ENCODE measurements at places on chromosomes 2 and 18. TPM values are rescaled to one million over a fixed set of nuclear protein-coding genes. Genes with fewer than 3 reads are reported as not detected.

The UGT1A6 gene
- total RNA-seq: not detected

The EGR4 gene
- total RNA-seq: 2.6 TPM

The BIN1 gene
- total RNA-seq: 107 TPM

The RAB6C gene
- total RNA-seq: not detected

The MDH1B gene
- not detected for total RNA-seq

The PAX3 gene
- not detected for total RNA-seq

The IL18R1 gene
- total RNA-seq: 58.8 TPM

The SCYGR2 gene
- not detected for total RNA-seq

The POTEC gene
- not detected for total RNA-seq

The NTSR2 gene
- not detected for total RNA-seq

The CGREF1 gene
- total RNA-seq: not detected

The ALK gene
- total RNA-seq: not detected

The GPR45 gene
- total RNA-seq: not detected

The MAB21L4 gene
- not detected for total RNA-seq

The ACADL gene
- not detected for total RNA-seq

The SERPINB13 gene
- total RNA-seq: not detected

The EPHA4 gene
- total RNA-seq: 44.7 TPM

The SKOR2 gene
- not detected for total RNA-seq

- H3K4me1 ChIP-seq: no peaks in the 10 kb centered on the region
- DNase-seq: no peak
- H3K27ac ChIP-seq: no peak overlapping the region
- H3K27me3 ChIP-seq: no peaks in the 10 kb centered on the region
- no peak overlapping the region for H3K4me3 ChIP-seq
- H3K36me3 ChIP-seq: no peaks in the 10 kb centered on the region
Observed at GRCh38 chr2:148317598-148317997, 296.7 kb downstream of the MBD5 start.

- peaks cover 99% of the 10 kb centered on the region for H3K36me3 ChIP-seq
- no peaks in the 10 kb centered on the region for H3K27me3 ChIP-seq
- no peak for DNase-seq
- no peaks in the 10 kb centered on the region for H3K4me1 ChIP-seq
Observed at GRCh38 chr2:181523756-181524155, 66.6 kb downstream of the ITGA4 start.

DNA sequence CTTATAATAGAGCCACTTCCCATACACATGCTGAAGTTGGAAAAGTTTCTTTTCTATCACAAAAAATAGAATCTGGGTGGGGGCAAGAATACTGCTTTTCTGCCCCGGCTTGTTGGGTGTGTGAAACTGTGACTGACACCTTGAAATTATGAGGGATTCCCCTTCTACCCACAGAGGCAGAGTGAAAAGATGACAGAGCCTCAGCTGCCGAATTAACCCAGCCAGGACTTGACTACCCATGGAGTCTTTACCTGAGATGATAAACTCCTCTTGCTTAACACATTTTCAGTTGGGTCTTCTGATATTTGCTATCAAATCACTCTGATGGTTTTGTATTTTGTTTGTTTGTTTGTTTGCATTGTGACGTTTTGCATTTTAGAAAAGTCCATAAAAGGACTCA is 66.0 kb upstream of the PMAIP1 start:
- DNase-seq: no peak
- H3K4me3 ChIP-seq: no peak overlapping the region
- no peak overlapping the region for H3K27ac ChIP-seq

DNA sequence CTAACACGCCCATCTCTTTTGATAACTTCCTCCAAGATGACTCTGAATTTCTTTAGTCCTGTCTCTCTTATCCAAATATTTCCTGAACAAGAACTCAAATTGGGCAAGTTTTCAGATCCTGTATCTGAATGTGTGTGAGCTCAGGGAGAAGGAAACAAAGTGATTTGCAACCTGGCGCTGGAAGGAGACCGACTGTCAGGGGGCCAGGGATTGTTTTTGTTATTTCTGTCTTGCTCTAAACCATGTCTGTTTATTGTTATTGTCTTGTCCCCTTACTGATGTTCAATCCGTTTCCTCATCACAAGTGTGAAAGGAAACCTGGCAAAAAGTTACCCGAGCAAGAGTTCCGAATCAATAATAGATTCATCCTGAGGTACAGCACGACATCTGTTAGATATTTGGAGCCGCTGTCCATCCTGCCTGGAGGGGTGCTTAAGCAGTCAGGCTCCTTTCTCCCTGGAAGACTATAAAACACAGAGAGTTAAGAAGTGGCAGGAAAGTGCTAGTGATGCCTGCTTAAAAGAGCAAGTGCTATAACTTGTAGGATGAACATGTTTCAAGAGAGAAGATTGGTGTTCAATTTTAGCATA is 132.5 kb upstream of the OSR1 start:
- H3K4me1 ChIP-seq: no peaks in the 10 kb centered on the region
- no peaks in the 10 kb centered on the region for H3K27me3 ChIP-seq
- no peak overlapping the region for H3K27ac ChIP-seq
- no peaks in the 10 kb centered on the region for H3K36me3 ChIP-seq
- DNase-seq: no peak
- no peak overlapping the region for H3K4me3 ChIP-seq

DNA sequence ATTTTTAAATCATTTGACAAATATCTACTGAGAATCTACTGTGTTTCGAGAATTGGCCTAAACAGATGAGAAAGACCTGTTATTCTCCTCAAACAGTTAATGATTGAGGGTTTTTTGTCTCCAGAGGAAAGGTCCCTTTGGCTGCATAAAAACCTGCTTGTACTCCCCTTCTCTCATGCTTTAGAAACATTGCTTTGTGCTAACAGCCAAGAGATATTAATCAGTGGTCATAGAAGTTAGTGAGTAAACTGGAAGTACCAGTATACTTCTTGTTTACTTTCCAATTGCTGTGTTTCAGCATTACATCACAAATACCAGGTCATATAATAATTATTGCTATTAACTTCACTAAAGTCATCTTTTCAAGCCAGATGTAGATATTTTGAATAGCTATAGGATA is 34.1 kb downstream of the ITGB6 start:
- no peaks in the 10 kb centered on the region for H3K36me3 ChIP-seq
- H3K27ac ChIP-seq: no peak overlapping the region
- no peaks in the 10 kb centered on the region for H3K27me3 ChIP-seq
- DNase-seq: no peak
- H3K4me3 ChIP-seq: no peak overlapping the region

GRCh38 chr2:105604938-105605337 is 139.8 kb upstream of the NCK2 start:
- H3K36me3 ChIP-seq: no peaks in the 10 kb centered on the region
- no peaks in the 10 kb centered on the region for H3K27me3 ChIP-seq
- no peak for DNase-seq
- H3K4me3 ChIP-seq: no peak overlapping the region
- H3K4me1 ChIP-seq: no peaks in the 10 kb centered on the region
- no peak overlapping the region for H3K27ac ChIP-seq

- no peaks in the 10 kb centered on the region for H3K27me3 ChIP-seq
- no peaks in the 10 kb centered on the region for H3K36me3 ChIP-seq
- no peak for DNase-seq
Observed at GRCh38 chr2:133390156-133390555, 178.1 kb downstream of the NCKAP5 start.

- peaks cover 16% of the 10 kb centered on the region for H3K36me3 ChIP-seq
- peak overlapping the region; percentile 73 for H3K4me3 ChIP-seq
- H3K27ac ChIP-seq: no peak overlapping the region
- no peak for DNase-seq
Observed at GRCh38 chr2:241103176-241103595, 1.1 kb upstream of the MTERF4 start.

- H3K36me3 ChIP-seq: no peaks in the 10 kb centered on the region
- no peaks in the 10 kb centered on the region for H3K27me3 ChIP-seq
- DNase-seq: no peak
- no peak overlapping the region for H3K4me3 ChIP-seq
- H3K4me1 ChIP-seq: no peaks in the 10 kb centered on the region
Observed at GRCh38 chr2:80147690-80148089, 156.9 kb downstream of the LRRTM1 start.

DNA sequence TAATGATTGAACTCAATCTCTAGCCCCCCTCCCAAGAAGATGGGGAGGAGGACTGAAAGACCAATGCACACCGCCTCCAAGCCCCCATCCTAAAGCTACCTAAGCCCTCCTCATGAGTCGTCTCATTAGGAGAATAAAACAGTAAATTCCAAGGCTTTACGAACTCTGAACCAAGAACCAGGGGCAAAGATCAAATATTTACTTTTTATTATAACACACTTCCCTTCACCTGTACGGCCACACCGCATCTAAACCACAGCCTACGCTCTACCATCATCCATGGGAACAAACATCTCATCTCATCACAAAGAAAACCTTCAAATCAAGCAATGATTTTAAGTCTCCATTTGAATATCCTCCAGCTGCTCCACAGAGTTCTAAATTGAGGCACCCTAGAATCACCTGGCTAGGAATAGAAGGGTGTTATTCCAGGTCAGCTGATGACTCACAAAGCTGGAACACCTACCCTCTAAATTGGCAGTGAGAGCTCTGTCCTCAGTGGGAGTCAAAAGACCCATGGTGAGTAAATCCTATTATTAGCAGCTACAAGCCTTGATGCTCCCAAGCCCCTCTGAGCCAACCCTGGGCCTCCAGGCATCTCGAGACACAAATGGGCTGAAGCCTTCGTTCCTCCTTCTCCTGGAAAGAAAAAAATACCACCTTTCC is 45.6 kb upstream of the BZW1 start:
- no peak overlapping the region for H3K4me3 ChIP-seq
- DNase-seq: no peak
- H3K27ac ChIP-seq: no peak overlapping the region
- no peaks in the 10 kb centered on the region for H3K36me3 ChIP-seq
- H3K4me1 ChIP-seq: no peaks in the 10 kb centered on the region

GRCh38 chr18:75799449-75800330 is 372.2 kb upstream of the SMIM21 start:
- H3K4me3 ChIP-seq: no peak overlapping the region
- no peak overlapping the region for H3K27ac ChIP-seq
- H3K36me3 ChIP-seq: no peaks in the 10 kb centered on the region
- no peak for DNase-seq
- no peaks in the 10 kb centered on the region for H3K4me1 ChIP-seq
- H3K27me3 ChIP-seq: no peaks in the 10 kb centered on the region

GRCh38 chr2:222364285-222364895 is 60.0 kb upstream of the SGPP2 start:
- H3K4me3 ChIP-seq: no peak overlapping the region
- no peaks in the 10 kb centered on the region for H3K36me3 ChIP-seq
- no peak for DNase-seq
- no peaks in the 10 kb centered on the region for H3K4me1 ChIP-seq
- H3K27me3 ChIP-seq: no peaks in the 10 kb centered on the region

GRCh38 chr18:635171-635570 is 22.3 kb upstream of the TYMS start:
- no peak overlapping the region for H3K4me3 ChIP-seq
- H3K27me3 ChIP-seq: no peaks in the 10 kb centered on the region
- H3K36me3 ChIP-seq: no peaks in the 10 kb centered on the region
- no peak for DNase-seq

DNA sequence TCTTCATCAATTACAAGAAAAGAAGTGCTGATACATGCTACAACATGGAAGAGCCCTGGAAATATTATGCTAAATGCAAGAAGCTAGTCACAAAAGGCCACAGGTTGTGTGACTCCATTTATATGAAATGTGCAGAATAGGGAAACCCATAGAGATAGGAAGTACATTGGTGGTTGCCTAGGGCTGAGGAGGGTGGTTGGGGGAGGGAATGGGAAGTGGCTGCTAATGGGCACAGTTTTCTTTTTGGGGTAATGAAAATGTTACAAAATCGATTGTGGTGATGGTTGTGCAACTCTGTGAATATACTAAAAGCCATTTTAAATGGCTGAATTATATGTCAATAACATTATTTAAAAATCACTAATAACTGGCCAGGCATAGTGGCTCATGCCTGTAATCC is 24.3 kb upstream of the RESP18 start:
- H3K4me3 ChIP-seq: no peak overlapping the region
- peaks cover 7% of the 10 kb centered on the region for H3K4me1 ChIP-seq

DNA sequence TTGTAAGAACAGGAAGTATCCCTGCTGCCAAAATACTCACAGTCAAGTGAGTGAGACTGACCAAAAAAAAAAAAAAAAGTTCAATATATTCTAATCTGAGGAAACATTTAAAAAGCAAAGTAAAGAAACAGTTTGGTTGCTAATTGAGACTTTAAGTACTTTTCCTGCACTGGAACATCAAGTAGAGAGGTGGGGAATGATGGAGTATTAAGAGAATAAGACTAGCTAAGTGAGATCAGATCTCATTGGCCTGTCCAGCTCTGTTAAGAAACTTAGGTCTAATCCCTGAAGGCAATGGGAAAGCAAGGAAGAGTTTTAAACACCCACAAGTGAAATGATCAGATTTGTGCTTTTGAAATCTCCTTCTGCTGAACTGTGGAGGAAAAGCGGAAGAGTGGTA is 27.8 kb upstream of the MAP4K3 start:
- DNase-seq: no peak
- H3K27me3 ChIP-seq: no peaks in the 10 kb centered on the region
- H3K4me3 ChIP-seq: no peak overlapping the region
- no peak overlapping the region for H3K27ac ChIP-seq

GRCh38 chr2:54678719-54679118 is 44.7 kb upstream of the EML6 start:
- H3K27me3 ChIP-seq: no peaks in the 10 kb centered on the region
- H3K4me3 ChIP-seq: no peak overlapping the region
- DNase-seq: no peak
- peaks cover 6% of the 10 kb centered on the region for H3K4me1 ChIP-seq
- no peak overlapping the region for H3K27ac ChIP-seq

- no peaks in the 10 kb centered on the region for H3K36me3 ChIP-seq
- H3K27ac ChIP-seq: no peak overlapping the region
- DNase-seq: no peak
- no peak overlapping the region for H3K4me3 ChIP-seq
- no peaks in the 10 kb centered on the region for H3K4me1 ChIP-seq
Observed at GRCh38 chr2:168278424-168278888, 31.1 kb upstream of the STK39 start.

GRCh38 chr2:174931724-174932123 is 73.5 kb downstream of the CHN1 start:
- H3K27me3 ChIP-seq: no peaks in the 10 kb centered on the region
- H3K36me3 ChIP-seq: no peaks in the 10 kb centered on the region
- DNase-seq: no peak
- no peak overlapping the region for H3K4me3 ChIP-seq
- no peaks in the 10 kb centered on the region for H3K4me1 ChIP-seq

DNA sequence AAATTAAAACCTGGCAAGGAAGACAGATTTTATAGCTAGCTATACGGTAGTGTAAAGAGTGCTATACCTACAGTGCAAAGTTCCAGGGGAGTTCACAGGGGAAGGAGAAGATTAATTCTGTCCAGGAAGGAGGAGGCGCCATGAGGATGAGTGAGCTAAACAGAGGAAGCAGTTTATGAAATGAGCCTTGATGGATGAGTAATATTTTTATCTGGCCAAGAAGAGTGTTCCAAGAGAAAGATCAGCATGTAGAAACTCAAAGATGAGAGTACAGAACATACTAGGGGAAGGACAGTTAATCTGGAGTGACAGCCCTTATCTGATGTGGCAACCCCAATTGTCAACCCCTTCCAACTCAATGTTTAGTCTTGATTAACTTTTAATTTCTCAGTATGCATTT is 54.8 kb downstream of the CDH20 start:
- no peak overlapping the region for H3K27ac ChIP-seq
- no peaks in the 10 kb centered on the region for H3K27me3 ChIP-seq
- no peaks in the 10 kb centered on the region for H3K4me1 ChIP-seq
- DNase-seq: no peak
